Breast epithelium (tissue), 4 donors: ENCODE measurements at places on chromosomes 6 and 20. TPM values are rescaled to one million over a fixed set of nuclear protein-coding genes. Genes with fewer than 3 reads are reported as not detected.

Gene STX11
- total RNA-seq = 20.0 TPM

Gene TBXT
- not detected for total RNA-seq

DNA sequence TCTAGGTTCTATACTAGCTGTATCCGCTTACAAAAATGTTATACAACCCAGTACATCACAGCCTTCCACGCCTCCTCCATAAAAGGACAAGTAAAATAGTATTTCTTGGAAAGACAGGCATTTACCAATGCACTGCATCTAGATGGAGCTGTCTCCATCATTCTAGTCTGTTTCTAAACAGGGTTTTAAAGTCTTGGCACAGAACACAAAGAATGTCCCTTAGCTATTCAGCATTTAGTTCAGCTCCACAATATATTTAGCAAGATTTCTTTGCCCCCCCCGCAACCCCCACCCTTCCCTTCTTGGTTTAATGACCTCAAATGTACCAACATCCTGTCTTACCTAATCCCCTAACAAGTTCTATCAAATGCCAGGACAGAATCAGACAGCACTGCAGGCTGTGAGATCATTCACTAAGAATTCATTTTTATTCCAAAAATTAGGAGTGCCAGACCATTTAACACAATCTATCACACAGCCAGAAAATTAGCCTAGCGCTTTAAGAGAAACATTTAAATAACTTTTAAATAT, 198.6 kb downstream of the BACH2 start:
- no peaks in the 10 kb centered on the region for H3K27me3 ChIP-seq
- H3K4me3 ChIP-seq = no peak overlapping the region
- H3K36me3 ChIP-seq = no peaks in the 10 kb centered on the region
- H3K27ac ChIP-seq = peak overlapping the region; percentile 88

DNA sequence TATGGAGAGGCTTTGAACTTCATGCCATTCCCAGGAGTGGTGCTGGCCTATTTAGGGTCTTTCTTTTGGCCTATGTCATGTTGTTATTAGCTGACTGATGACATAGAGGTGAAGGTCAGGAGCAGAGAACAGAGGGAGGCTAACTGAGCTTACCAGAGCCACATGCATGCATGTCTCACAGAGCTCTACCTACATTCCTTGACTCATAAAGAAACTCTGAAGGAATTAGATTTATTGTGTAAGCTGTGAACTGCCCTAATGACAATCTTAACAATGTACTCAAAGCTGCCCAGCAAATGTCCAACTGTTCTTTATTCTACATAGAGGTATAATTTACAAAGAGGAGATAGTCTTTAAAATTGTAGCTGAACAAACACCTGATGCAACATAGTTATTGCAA, 192.7 kb upstream of the CNR1 start:
- H3K4me3 ChIP-seq = no peak overlapping the region
- H3K27me3 ChIP-seq = no peaks in the 10 kb centered on the region
- no peak overlapping the region for H3K27ac ChIP-seq
- DNase-seq = no peak
- no peaks in the 10 kb centered on the region for H3K4me1 ChIP-seq

- no peak overlapping the region for H3K4me3 ChIP-seq
- no peaks in the 10 kb centered on the region for H3K4me1 ChIP-seq
- H3K27ac ChIP-seq = no peak overlapping the region
- no peaks in the 10 kb centered on the region for H3K36me3 ChIP-seq
Observed at GRCh38 chr20:61805365-61805764, 260.3 kb downstream of the TAF4 start.

- no peaks in the 10 kb centered on the region for H3K36me3 ChIP-seq
- H3K4me3 ChIP-seq = peak within 1 kb of the TSS; percentile 78
- H3K27ac ChIP-seq = peak within 1 kb of the TSS; percentile 87
- no peaks in the 10 kb centered on the region for H3K27me3 ChIP-seq
- DNase-seq = peak; percentile 92
Observed at GRCh38 chr6:109690737-109691621, at the start of the genes AK9 and FIG4. Gene AK9, minus strand, starts transcription at chr6:109691202. Its CDS starts 15,457 bp downstream, at chr6:109675745. Gene FIG4, plus strand, starts transcription at chr6:109691296. Its CDS starts 140 bp downstream, at chr6:109691436.

DNA sequence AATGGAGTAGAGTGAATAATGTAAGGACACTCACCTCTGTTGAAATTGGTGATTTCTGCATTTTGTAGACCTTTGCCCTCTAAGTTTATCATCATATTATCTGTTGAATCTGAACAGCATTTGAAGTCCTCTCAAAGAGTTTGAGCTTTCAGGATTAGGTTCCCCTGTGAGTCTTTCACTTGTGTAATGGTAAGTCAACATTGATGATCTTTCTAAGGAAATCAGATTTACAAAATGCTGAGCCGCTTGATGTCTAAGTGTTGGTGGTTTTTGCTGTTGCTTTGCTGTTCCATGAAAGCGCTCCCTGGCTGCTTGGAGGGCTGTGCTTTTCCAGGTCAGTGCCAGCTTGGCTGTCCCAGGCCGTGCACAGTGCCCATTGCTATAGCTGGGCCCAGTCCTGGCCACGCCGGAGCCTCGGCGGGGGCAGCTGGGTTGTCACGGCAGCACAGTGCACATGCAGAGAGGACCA, 33.8 kb upstream of the KIF25 start:
- no peaks in the 10 kb centered on the region for H3K4me1 ChIP-seq
- H3K36me3 ChIP-seq = peaks cover 5% of the 10 kb centered on the region
- H3K4me3 ChIP-seq = no peak overlapping the region
- H3K27ac ChIP-seq = no peak overlapping the region

- no peaks in the 10 kb centered on the region for H3K36me3 ChIP-seq
- DNase-seq = no peak
- no peak overlapping the region for H3K4me3 ChIP-seq
Observed at GRCh38 chr6:22873513-22874136, 304.3 kb downstream of the HDGFL1 start.
